ENCODE measurements at places on chromosomes 16 and 17. TPM values are rescaled to one million over a fixed set of nuclear protein-coding genes. Genes with fewer than 3 reads are reported as not detected.

The CNTD1 gene
- not detected for total RNA-seq

- DNase-seq = no peak
Measured at GRCh38 chr17:69500911-69501429, 86.5 kb downstream of the MAP2K6 start.

The DOC2B gene
- 0.58 TPM for total RNA-seq

GRCh38 chr17:36722903-36723263 is 121.5 kb downstream of the MRM1 start:
- no peak for DNase-seq

- no peak for DNase-seq
Measured at GRCh38 chr17:29237476-29238132, 9.1 kb upstream of the CRYBA1 start.

DNA sequence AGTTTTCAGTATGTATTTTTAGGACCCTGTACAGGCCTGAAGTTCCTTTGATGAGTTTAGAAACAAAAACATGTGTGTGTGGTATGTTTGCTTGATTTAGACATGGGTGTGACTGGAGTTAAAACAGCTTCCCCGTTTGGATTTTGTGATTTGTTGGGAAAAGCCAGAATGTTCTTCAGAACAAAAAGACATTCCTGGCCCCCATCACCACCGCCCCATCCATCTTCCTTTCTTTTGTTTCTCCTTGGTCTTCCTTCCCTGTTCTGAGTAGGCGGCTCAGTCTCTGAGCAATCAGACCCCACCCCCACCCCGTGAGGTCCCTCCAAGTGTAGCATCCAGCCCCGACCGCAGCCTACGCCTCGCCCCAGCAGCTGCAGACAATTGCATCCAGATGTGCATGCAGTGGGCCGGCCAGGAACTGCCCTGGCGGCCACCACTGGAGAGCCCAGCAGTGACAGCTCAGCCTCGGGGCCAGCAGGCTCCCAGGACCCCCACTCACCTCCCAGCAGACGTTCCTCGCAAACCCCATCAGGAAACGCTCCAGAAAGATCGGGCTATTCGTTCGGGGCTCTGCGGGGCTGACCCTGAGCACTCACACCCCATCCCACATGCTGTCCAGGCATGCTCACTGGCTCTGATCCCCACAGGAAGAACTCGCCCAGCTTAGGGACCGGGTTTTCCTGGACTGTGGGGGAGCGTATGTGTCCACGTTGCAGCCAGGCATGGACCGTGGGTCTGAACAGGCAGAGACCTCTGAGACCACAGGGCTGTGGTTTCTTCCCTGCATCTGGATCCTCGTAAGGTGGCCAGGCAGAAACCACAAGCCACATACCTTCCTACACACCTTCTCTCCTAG is 99.8 kb upstream of the CDH5 start:
- DNase-seq = no peak

The CACNA1H gene
- 0.36 TPM for total RNA-seq

- DNase-seq = peak; percentile 17
Measured at GRCh38 chr16:50260206-50261159, 5.9 kb upstream of the ADCY7 start.

DNA sequence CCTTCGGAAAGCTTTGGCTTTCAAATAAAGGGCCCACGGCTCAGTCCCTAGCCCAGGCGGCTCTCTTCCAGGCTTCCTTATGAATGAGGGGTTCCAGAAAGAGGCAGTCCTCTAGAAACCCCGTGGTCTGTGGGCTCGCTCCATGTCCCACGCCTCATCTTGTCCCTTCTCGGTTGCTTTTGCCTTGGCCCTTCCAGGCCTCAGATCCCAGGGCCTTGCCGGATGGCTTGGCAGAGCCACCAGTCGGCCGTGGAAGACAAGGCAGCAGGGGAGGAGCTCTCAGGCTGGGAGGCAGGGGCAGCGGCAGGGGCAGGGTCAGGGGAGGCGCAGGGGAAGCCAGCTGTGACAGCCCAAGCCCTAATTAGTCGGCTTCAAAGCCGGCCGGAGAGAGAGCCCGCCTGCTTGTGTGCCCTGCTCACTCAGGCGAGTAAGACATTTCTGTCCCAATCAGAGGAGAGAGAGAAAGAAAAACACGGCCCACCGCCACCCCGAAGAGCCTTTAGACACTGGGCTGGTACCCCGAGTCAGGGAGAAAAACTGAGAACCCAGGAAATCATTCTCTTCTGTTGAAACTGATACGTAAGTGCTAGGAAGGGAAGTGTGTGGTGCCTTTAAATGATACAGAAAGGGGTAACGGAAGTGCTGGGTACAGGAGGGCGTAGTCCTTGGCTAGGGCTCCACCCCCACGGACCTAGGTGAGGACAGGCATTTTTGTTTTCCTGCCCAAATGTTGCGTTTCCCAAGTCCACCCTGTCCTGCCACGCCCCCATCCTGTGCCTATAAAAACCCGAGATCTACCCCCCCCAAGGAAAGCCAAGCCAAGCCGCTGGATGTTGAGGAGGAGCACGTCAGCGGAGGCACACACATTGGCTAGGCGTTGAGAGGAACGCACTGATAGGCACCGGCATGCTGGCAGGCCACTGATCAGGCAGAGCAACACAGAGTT is 27.8 kb upstream of the MEIOC start:
- no peak for DNase-seq

- DNase-seq = no peak
Measured at GRCh38 chr16:5433587-5433986, 336.0 kb upstream of the EEF2KMT start.

- DNase-seq = no peak
Measured at GRCh38 chr17:69913616-69914015, 161.4 kb upstream of the KCNJ16 start.

- DNase-seq = no peak
Measured at GRCh38 chr17:18245038-18245776, 13.3 kb downstream of the FLII start.

The SLC5A11 gene
- 0.76 TPM for total RNA-seq

DNA sequence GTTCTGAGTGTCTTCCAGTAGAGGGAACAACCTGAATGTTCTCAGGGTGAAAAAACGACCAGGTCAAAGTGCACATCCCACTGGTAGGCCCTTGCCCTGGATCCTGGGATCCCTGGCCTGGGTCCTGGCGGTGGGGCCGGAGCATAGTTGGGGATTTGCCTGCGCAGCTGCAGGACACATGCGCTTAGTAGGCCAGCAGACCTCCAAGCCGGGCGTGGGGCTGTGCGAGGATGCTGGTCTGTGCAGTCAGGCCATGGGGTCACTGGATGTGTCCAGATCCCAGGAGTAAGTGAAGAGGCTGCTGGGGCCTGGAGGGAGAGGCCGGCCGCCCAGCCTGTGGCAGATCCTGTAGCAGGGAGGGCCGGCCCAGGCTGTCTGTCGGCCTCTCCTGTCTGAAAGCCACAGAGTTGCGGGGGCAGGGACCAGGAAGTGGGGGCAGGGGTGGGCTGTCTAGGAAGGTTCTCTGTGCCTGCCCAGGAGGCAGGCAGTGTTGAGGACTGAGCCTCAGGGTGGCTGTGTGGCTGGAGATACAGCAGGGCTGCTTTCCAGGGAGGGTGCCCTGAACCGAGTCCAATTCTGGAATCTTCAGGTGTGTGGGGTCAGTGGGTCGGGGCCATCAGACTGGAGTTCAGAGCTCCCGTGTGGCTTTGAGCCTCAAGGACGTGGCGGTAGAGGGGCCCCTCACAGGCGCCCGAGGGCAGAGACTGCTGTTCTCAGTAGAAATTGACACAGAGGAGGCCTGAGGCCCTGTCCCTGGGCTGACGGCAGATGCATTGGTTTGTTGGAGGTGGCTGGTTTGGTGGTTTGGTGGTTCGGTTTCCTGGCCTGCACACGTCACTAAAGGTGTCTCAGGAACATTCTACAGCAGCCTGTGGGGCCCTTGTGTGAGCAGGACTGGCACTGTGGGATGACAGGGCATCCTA is 17.2 kb upstream of the NUDT16L1 start:
- peak; percentile 62 for DNase-seq

- DNase-seq = no peak
Measured at GRCh38 chr16:74931445-74931844, 53.5 kb downstream of the WDR59 start.

GRCh38 chr17:63420868-63421680 is 25.0 kb downstream of the CYB561 start:
- no peak for DNase-seq

DNA sequence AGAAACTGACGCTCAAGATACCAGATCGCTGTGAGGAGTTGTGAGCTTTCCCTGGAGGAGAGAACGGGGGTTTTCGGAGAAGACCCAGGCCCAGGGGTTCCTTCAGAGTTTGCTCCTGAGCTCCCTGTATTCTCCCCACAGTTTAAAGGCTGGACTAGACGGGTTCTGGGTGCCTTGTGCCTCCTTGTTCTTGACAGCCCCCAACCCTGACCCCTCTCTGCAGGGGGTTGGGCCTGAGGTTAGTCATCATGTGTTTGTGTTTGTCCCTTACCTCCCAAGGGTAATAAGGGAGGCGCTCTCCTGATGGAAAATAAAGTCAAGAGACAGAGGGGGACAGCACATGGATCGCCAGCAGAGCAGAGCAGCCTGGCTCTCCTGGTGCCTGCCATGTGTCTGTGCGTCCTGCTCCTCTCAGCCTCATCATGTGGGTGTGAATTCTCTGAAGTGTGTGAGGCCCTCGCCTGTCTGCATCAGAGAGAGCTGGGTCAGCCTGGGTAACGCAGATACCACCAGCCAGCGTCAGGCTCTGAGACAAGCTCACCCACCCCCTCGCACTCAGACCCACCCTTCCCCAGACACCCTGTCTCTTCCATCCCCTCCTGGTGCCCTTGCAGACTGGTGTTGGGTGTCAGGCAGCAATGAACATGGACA is 8.7 kb downstream of the HEXIM2 start:
- no peak for DNase-seq

GRCh38 chr16:50626868-50627267 is 54.2 kb downstream of the SNX20 start:
- DNase-seq = peak; percentile 49

DNA sequence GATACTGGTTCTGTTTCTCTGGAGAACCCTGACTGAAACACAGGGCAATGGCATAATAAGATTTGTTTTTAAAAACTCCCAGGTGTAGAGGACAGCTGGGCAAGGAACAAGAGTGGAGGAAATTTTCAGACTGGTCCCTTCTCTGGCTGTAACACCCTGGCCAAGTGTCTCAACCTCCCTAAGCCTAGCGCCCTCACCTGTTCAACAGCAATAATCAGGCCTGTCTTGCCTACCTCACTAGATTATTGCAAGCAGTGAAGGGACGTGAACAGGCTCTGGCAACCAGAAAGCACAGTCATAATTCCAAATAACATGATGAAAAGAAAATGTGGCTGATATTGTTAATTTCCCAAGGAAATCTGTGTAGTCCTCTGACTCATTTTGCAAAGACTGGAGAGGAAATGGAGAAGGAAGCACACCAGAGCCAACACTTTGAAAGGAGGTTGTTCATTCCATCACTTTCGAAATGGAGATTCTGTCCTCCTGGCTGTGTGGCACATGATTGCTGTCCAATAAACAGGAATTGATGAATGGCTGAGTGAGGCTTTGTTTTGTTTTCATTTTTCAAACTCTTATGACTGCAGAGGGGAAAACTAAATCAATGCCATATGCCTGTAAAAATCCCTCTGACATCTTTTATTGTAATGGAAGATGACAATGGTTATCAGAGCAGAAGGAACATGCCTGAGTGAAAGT is 87.5 kb upstream of the HLF start:
- no peak for DNase-seq

GRCh38 chr17:34130544-34130943 is 124.5 kb upstream of the CCL2 start:
- DNase-seq = no peak

DNA sequence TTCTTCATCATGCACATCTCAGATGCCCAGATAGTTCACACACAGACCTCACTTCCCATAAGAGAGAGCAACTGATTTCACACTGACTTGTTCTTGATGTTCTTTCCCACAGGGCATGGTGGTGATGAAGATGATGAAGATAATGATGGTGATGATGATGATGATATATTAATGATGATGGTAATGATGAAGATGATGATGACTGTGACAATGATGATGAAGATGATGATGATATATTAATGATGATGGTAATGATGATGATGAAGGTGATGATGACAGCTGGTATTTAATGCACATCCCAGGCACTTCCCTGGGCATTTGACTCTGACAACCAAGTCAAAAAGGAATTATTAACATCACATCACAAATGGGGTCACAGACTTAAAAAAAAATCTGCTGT is 225.2 kb downstream of the MAF start:
- DNase-seq = no peak

- DNase-seq = no peak
Measured at GRCh38 chr16:11409398-11409797, 64.1 kb downstream of the RMI2 start.

- no peak for DNase-seq
Measured at GRCh38 chr16:78576941-78577340, 477.5 kb downstream of the WWOX start.

The TAC4 gene
- not detected for total RNA-seq

The TMEM238L gene
- not detected for total RNA-seq

DNA sequence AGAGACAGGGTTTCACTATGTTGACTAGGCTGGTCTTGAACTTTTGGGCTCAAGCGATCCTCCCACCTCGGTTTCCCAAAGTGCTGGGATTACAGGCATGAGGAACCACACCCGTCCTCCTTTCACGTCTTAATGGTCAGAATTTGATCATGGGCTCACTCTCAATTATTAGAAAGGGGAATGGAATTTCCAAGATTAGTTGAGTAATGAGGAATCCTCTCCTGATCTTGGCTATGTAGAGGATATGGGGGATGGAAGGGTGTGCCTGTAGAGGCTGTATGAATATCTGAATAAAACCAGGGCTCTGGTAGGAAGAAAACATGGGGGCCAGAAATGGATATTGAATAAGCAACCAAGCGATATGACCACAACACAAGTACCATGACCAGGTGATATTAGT is 25.9 kb upstream of the SMURF2 start:
- no peak for DNase-seq

- DNase-seq = no peak
Measured at GRCh38 chr17:16383216-16383615, 2.3 kb downstream of the UBB start.

- no peak for DNase-seq
Measured at GRCh38 chr17:62703261-62703775, 75.8 kb downstream of the MRC2 start.

- no peak for DNase-seq
Measured at GRCh38 chr16:15879255-15879811, 9.1 kb downstream of the CEP20 start.

- DNase-seq = no peak
Measured at GRCh38 chr16:71945616-71946015, 50.3 kb downstream of the IST1 start.

DNA sequence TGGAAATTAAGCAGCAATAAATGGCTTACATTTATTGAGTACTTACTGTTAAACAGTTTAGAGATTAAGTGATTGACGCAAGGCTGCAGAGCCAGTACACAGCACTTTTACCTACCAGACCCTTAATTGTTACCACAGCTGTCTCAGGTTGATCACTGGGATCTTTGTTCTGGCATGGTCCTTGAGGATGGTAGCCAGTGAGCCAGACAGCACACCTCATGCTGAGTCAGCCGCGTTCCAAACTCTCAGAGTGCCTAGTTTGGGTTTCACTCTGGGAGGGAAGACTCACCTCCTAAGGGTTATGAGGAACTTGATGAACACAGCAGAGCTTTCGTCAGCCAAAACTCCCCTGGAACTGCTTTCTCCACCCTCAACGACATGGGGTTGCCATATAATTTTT is 20.4 kb downstream of the CDH3 start:
- DNase-seq = no peak

The ARMC5 gene
- total RNA-seq = 8.5 TPM

Measured in naive thymus-derived CD4-positive, alpha-beta T cell (primary cell).